ENCODE measurements at places on chromosomes 13 and 19. TPM values are rescaled to one million over a fixed set of nuclear protein-coding genes. Genes with fewer than 3 reads are reported as not detected.

DNA sequence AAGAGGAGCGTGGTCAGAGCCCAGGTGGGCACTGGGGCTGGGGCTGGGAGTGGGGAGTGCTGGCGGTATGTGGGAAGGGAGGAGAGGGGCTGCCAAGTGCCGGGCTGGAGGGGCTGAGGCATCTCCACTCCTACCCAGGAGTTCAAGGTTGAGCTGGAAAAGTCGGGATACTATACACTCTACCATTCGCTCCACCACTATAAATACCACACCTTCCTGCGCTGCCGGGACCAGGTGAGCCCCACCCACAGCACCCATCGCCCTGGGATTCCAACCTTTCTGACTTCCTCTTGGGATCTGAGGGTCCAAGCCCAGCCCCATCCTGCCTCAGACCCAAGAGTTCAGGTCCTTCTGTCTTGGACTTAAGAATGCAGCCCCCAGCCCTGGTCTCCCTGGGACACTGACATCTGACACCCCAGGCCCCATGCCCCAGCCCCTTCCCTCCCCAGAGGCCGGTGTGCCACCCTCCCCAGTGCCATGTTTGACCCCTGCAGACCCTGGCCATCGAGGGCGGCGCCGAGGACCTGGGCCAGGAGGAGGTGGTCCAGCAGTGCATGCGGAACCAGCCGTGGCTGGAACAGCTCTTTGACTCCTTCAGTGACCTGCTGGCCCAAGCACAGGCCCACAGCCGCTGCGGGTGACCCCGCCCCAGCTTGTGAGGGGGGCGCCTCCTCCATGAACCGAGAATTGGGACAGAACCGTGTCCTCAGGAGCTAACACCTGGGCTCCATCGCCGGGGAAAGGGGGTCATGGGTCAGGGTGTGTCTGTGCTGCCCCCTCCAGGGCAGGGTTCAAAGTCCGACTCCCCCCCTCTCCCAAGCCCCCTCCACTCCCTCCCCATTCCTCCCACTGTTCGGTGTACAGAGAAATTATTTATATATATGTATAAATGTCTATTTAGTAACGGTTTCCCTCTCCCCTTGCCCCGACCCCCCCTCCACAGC lies 14.7 kb downstream of the RRAS start:
- DNase-seq, result no peak

- no peak for DNase-seq
Observed at GRCh38 chr19:16143399-16144215, at the start of gene HSH2D. HSH2D (plus strand) TSS chr19:16143685; CDS start chr19:16148751, 5,066 bp downstream.

ZNF550 gene
- 5.1 TPM for total RNA-seq

DNA sequence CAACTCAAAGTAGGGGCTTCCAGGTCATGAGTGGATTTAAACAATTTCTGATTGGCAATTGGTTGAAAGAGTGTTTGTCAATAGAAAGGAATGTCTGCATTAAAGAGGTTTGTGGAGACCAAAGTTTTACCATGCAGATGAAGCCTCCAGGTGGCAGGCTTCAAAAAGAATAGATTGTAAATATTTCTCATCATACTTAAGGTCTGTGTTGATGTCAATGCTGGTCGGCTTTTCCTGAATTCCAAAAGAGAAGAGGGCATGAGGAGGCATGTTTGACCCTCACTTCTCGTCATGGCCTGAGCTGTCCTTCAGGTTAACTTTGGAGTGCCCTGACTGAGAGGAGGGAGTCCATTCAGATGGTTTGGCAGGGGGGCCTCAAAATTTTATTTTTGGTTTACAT lies 125.4 kb upstream of the RFC3 start:
- DNase-seq, result no peak

SYNE4 gene
- total RNA-seq, result not detected

- DNase-seq, result no peak
Observed at GRCh38 chr19:6298413-6298812, 18.6 kb upstream of the MLLT1 start.

PRR20C gene
- not detected for total RNA-seq

DNA sequence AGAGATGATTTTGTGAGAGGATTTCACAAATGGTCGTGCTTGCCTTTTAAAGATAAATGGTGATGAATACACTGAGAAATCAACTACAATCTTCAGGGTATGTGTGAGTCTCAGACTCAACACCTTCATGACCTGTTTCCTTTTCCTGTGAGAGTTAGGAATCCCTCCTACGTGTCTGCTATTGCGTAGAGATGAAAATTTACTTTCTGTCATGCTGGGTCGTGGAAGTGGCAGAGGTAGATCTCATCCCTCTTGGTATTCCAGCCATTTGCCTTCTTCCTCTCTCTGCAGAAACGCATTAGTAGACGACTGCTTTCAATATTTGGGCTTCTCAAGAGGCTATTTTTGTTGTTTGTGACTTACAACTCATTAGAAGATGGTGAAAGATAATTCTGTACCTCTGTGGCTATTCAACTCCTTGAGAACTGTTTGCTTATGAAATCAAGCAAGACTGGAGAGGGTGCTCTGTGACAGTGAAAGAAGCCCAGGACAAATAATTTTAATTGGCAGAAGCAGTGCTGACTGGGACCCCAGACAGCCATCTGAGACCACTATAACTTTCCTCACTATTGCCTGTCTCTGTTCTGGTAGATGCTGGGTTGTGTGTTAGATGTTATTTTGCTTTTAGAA lies 233.1 kb downstream of the LACC1 start:
- no peak for DNase-seq

DNA sequence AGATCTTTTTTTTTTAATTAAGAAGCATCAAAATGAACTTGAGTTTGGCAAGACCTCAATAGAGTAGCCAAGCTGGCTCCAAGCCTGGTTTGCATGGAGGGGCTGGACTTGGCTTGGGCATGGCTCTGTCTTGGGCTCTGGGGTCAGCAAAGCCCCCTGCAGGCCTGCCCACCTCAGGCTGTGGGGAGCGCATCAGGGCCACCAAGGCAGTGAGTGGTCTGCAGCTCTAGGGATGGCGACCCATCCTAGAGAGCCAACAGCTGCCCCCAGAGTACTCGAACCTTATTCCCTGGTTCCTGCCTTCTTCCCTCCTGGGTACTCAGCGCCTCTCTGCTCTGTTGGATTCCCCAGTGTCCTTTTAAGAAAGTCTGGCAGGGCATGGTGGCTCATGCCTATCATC lies 5.4 kb upstream of the CHST8 start:
- no peak for DNase-seq

CADM4 gene
- total RNA-seq, result 8.3 TPM

DNA sequence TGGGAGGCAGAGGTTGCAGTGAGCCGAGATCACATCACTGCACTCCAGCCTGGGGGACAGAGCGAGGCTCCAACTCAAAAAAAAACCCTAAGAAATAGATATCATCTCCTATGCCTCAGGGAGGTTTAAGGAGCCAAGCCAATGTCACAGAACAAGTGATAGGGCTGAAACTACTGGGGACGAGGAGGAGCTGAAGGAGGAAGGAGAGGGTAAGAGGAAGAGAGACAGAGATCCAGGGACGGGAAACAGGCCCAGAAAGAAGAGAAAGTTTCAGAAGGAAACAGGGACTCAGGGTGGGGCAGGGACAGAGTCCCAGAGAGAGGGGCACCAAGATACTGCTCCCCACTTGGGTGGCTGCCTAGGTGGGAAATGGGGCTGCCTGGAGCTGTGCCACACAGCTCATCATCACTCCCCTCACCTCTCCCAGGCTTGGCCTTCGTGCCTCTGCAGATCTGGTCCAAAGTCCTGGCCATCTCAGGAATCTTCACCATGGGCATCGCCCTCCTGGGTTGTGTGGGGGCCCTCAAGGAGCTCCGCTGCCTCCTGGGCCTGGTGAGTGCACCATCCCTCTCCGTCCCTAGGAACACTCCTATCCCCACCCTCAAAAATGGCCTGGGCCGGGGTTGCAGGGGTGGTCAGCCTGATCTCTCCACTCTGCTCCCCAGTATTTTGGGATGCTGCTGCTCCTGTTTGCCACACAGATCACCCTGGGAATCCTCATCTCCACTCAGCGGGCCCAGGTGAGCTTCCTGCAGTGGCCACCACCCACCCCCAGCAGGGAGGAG lies 1.5 kb downstream of the CD37 start:
- DNase-seq, result no peak

DNA sequence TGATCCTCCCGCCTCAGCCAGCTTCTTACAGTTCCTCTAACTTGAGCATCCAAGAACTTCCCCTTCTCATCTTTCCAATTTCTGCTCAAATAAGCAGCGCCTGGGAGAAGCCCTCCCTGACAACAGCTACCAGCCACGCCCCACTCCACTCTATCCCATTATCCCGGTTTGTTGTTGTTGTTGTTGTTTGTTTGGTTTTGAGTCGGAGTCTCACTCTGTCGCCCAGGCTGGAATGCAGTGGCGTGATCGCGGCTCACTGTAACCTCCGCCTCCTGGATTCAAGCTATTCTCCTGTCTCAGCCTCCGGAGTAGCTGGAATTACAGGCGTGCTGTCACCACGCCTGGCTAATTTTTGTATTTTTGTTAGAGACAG lies 822 bp upstream of the PTPRS start:
- DNase-seq, result no peak

DNA sequence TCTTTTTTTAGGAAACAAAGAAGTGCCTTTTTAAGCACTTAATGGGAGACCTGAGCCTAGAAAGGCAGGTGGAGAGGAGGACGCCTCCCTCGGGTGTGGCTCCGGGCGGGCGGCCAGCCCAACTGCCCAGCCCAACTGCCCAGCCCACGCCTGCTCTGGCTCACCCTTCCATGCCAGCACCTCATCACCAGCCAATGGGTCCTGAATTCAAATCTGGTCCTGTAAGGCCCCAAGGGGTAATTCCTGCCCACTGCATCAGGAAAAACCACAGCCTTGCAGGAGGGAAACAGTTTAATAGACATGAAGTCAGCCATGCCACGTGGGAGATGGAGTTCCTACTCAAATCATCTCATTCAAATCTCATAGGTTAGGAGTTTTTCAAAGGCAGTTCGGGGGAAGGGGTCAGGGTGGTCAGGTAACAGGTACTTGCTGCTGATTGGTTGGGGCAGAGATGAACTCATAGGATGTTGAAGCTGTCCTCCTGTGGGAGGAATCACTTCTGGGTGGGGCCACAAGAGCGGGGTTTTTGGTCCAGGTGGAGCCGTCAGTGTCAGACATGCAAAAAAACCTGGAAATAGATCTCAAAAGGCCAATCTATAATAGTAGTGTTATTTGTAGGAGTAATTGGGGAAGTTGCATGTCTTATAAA lies 64.9 kb downstream of the HSPH1 start:
- no peak for DNase-seq

DNA sequence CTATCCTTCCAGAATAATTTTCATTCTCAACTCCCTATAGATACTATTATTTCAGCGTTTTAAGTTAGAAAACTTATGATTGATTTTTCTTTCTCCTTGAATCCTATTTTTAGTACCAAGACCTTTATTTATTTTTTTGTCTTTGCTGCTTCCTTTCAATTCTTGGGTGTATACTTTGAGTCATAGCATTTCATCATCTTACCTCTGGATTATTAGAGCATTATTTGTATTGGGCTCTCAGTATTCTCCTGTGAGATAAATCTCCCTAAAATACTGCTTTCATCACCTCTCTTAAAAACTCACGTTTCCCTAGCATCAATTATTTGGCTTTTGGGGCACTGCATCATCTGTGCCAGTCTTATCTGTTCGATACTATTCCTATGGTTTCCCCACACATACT lies 222.8 kb downstream of the POSTN start:
- no peak for DNase-seq

- DNase-seq, result no peak
Observed at GRCh38 chr13:75418997-75419396, 63.0 kb downstream of the TBC1D4 start.

UPF1 gene
- total RNA-seq, result 90.6 TPM

- no peak for DNase-seq
Observed at GRCh38 chr19:31841755-31842154, 492.5 kb upstream of the TSHZ3 start.

DNA sequence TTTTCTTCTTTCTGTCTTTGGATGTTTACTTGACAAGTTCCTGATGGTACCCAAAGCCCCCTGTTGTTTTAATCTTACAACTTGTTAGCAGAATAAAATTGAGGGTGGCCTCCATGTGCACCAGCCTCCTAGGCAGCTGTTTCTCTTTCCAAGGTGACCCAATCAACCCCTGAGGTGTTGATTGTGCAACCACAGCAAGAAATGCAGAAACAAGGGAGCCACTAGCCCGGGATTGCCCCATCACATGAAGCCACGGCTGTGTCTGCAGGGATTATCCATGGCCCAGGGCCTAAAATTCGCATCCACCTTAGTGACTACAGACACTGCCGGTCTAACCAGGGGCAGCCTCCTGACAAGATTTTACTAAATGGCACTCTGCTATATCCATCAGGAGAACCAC lies 14.4 kb downstream of the CEACAM4 start:
- DNase-seq, result no peak

- no peak for DNase-seq
Observed at GRCh38 chr19:6213266-6213595, 66.5 kb downstream of the MLLT1 start.

- no peak for DNase-seq
Observed at GRCh38 chr19:54707962-54708361, 16.3 kb upstream of the KIR3DL3 start.

GRCh38 chr13:102440259-102440936 lies 38.5 kb upstream of the FGF14 start:
- no peak for DNase-seq

GRCh38 chr19:35317464-35318043 lies 11.4 kb upstream of the CD22 start:
- no peak for DNase-seq

FSD1 gene
- total RNA-seq, result 20.9 TPM

DNA sequence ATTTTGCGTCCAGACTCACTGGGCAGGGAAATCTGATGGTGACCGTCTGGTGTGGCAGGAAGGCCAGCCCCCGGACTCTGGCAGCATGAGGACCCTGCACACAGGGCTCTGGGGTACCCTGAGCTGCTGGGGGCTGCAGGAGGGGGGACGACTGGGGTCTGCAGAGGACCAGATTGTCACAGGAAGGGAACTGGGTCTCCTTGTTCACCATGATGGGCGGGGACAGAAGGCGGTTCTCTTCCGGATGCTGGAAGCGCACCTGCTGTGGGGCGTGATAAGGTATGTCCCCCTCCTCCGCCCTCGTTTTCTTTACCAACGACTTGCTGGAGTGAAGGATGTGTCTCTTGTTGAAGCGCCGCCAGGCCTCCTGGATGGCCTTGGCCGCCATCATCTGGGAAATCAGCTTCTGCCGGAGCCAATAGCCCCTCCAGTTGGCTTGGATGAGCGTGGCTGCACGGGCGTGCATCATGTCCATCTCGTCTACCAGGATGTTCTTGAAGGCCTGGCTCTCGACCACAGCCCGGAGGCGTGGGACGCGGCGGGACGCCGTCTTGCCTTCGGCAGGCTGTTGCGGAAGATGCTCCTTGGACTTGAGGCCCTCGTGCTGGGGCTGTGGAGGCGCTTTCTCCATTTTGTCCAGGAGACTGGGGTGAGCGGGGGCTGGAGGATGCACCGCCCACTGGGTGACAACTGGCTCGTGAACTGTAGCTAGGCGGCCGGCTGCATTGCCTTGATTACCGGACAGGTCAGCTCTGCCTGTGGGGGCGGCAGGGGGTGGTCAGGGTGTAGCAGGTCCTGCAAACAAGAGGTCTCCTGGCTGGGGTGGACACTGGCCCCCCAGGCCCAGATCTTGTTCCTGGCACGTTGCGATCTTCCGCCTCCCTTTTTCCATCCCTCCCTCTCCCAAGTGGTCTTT lies 7.2 kb downstream of the IQCN start:
- no peak for DNase-seq

GRCh38 chr13:43983373-43983772 lies 103.7 kb downstream of the LACC1 start:
- DNase-seq, result no peak
